H7 (cell line): ENCODE measurements at places on chromosomes 12 and 14.

GRCh38 chr14:37842106-37842505 lies 246.7 kb downstream of the TTC6 start:
- DNase-seq, result no peak

DNA sequence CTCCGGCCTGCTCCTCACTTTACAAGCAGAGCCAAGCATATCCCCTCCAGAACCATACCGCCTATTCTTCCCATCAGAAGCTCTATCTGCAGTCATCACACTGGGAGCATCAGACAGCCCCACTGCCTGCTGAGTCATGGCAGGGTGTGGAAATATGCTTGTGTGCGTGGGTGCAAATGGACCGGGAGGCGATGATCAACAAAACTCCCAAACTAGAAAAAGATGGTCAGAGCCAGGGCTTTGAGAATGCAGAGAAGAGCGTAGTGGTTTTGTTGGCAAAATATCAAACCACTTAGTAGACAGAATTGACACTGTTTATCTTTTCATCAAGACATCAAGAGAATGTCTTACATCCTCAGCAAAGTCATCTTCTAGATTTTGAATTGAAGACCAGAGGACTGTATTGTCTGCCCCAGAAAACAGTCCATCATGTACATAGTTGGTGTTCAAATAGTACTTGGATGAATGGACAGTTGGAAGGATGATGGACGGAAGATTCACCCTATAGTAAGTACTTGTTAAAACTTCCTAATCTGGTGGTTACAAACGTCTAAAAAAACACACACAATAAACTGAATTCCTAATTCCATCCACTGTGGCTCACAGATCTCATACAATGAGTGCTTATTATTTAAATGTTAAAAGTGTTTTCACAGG lies 54.9 kb downstream of the VWF start:
- no peak for DNase-seq

GRCh38 chr14:52917735-52918134 lies 33.1 kb downstream of the FERMT2 start:
- DNase-seq, result no peak

DNA sequence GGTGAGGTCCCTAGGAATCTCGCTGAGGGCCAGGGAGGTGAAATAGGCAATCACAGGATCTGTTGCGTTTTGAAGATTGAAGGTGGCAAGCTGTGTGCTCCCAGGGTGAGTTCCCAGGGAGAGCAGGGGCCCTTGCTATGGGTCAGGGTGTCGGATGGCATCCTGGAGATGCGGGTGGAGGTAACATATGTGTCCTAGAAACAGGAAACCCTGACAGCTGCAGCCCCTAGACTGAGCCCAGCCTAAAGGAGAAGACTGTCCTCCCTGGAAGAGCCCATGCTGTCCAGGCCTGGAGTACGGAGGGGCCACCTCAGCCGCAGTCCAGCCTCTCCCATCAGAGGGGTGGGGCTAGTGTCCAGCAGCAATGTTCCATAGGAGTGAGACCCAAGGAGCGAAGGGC lies 194.2 kb downstream of the NTF3 start:
- no peak for DNase-seq

GRCh38 chr14:74620497-74620921 lies 8.5 kb upstream of the LTBP2 start:
- no peak for DNase-seq

- DNase-seq, result peak; percentile 27
Measured at GRCh38 chr12:54371328-54372112, 7.2 kb upstream of the GPR84 start.

DNA sequence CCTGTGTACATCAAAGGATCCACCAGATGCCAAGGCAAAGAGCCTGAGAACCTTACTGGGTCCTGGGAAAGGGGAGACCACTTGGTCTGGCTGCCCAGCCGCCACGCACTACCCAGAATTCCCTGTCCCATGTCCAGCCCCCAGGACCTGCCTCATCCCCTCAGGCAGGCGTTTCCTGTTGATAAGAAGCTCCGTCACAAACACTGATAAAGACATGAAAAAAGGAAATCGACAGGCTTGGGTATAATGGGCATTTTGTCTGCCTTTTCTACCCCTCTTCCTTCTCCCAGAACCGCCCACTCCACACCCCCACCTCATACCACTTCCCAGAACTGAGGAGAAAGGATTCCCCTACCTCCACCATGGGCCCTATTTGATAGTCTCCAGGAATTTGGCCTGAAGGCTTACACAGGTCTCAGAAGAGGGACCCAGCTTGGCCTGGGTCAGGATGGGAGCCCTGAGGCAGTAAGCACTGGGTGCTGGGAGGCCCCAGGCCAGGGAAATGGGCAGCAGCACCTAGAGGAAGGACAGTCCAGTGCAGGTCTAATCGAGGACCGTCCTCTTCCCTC lies 18.8 kb downstream of the ACVRL1 start:
- no peak for DNase-seq

- no peak for DNase-seq
Measured at GRCh38 chr12:109554761-109555160, 18.5 kb downstream of the MMAB start.

- no peak for DNase-seq
Measured at GRCh38 chr12:98901189-98901588, 256.1 kb downstream of the APAF1 start.

DNA sequence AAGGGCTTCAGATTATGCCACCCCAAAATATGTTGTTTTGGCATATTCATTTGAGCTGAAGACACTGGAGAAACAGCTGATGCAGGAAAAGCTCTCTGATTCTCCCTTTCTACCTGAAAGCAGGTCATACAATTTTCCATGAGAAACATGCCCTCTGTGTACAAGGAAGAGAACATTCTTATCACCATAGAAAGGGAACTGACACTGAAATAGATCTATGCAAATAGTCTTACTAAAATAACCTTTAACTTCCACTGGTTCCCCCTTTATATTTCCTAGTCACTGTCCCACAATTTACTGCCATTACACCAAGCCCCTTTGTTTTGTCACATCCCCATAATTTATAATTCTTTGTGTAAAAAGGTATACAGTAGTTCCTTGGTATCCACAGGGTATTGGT lies 9.6 kb upstream of the PHC1 start:
- DNase-seq, result no peak

DNA sequence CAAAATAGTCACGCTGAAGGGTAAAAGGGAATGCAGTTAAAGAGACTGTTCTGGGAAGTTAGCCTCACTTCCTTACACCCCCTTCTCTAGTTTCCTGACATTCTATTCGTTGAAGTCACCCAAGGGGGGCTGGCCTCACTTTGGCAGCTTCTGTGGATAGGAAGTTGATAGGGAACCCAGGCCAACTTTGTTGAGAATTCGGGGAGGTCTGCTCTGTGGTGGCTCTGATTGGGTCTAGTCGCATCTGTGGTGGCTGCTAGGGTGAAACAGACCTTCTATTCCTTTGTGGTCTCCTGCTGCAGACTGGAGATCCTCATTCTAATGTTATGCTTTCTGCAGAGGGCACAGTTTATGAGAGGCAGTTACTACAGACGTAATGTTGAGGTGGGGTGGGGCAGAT lies 28.8 kb upstream of the GZMB start:
- DNase-seq, result no peak

DNA sequence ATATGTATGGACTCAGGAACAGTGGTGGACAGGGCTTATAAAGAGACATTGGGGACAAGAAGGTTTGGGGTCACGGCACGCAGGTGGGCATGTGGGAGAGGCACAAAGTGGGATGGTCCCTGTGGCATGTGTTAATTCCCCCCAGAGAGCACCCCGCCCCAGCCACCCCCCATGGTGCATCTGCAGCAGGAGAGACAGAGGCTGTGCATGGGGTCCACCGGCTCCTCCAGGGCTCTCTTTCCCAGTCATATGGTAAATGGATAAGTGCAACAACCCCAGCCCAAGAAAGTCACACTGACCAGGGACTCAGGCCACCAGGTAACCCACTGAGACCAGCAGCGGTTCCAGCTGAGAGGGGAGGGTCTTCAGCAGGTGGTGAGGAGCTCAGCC lies 242.1 kb downstream of the BCL11B start:
- DNase-seq, result peak; percentile 15

DNA sequence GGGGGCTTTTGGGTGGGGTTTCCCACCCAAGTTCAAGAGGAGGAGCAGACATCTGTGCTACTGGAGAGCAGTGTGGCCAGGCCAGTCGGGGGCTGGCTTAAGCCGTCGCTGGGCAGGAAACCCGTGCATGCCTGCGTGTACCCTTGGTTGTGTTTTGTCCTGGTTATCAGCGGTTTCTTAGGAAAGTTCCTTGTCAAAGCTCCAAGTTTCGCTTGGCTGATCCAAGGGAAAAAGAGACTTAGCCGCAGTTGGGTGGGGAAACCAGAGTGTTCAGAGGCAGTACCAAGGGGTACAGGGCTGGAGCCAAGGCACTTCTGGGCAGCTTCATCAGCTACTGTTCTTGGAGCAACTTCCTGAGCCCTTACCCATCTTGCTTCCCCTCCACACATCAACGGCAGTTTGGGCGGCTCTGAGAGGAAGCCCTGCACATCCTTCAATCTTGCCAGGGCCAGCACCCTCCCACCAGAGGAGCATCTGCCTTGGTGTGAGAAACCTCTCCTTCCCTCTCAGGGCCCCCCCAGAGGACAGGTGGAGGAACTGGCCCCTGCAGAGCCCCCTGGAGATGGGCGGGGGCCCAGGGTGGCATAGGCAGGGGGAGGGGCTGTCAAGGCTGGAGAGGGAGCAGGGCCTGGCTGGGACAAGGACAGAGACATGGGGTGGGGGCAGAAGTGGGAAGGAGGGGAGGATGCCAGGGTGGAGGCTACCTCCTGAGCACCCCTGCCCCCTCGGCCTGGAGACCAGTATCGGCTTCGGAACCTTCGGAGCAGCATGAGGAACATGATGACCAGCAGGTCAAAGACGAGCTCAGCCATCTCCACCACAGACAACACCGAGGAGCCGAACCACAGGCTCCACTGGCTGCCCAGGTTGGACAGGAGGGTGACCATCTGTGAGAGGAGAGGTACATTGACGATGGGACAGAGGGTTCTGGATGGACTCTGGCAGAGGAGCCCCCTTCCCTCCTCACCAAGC lies 5.8 kb upstream of the TNFRSF1A start:
- DNase-seq, result no peak

GRCh38 chr14:87241018-87241768 lies 751.8 kb downstream of the GALC start:
- no peak for DNase-seq

GRCh38 chr14:57889245-57889644 lies 23.4 kb upstream of the SLC35F4 start:
- DNase-seq, result no peak

- DNase-seq, result no peak
Measured at GRCh38 chr12:52568111-52568510, 5.5 kb downstream of the KRT74 start.

- DNase-seq, result no peak
Measured at GRCh38 chr14:46399049-46399448, 252.5 kb downstream of the RPL10L start.

- no peak for DNase-seq
Measured at GRCh38 chr12:40794087-40794486, 101.8 kb downstream of the CNTN1 start.

DNA sequence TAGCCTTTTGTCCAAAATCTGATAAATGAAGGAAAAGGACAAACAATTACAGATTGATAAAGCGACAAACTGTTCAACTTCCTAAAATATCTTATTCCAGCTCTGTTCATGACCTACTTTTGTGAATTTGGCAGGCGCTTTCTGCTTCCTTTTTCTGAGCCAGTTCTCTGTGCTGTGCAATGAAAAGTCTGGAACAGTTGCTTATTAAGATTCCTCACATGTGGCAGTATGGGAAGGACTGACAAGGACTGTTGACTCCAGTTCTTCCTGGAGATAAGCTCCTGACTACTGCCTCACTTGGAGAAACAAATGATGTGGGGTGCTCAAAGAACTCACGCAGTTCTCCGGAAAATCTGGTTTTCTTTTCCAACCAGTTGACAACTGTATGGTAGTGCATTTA lies 58.3 kb upstream of the ANP32D start:
- no peak for DNase-seq

GRCh38 chr14:65880507-65880906 lies 468.0 kb downstream of the FUT8 start:
- DNase-seq, result no peak

DNA sequence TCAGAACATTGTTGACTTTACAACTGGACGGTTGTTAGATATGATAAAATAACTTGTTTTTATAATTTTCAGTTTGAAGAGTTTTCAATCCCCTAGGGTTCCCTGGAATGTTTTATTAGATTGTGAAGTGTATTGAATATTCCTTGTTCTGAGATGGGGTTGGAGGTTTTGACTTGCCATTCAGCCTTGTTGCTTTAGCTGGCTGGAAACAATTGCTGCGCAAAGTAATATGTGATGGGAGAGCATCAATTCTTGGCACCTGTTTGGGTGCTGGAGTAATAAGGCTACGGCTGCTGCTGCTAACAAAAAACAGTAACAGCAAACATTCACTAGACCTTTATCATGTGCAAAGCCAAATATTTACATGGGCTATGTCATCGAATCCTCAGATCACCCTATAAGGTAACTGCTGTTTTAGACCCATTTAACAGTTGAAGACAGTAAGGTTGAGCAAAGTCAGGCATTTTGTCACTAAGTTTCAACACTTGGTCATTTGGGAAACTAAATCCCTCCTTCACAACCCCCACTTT lies 241.0 kb upstream of the TBX3 start:
- DNase-seq, result no peak
